ENCODE measurements at places on chromosomes 2 and 18.
A peak's percentile ranks its signal among the peaks of the same experiment; 100 is the strongest.

DNA sequence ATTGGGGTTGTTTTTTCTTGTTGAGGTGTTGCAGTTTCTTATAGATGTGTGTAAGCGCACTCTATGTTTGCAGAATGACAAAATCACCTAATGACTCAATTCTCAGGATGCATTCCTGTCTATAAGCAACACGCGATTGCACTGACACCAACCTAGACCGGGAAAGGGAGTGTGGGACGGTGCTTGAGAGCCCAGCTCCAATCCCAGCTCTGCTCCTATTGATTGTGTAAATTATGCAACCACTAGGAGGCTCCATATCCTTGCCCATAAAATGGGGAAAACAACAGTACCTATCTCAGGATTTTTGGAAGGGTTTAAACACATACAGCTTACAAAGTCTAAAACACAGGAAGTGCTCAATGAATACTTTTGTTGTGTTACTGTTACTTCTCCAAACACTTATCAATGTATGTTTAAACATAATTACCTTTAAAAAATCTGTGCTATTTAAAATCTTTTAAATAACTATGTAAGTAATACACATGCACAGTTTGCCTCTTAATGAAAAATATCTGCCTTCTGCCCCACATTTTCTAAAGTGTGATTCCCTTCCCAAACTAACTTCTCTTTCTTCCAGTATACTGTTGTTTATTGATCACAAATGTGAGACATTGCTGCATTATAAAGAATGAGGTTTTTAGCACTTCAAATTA, 132.5 kb downstream of the SPHKAP start:
- no peak for DNase-seq

DNA sequence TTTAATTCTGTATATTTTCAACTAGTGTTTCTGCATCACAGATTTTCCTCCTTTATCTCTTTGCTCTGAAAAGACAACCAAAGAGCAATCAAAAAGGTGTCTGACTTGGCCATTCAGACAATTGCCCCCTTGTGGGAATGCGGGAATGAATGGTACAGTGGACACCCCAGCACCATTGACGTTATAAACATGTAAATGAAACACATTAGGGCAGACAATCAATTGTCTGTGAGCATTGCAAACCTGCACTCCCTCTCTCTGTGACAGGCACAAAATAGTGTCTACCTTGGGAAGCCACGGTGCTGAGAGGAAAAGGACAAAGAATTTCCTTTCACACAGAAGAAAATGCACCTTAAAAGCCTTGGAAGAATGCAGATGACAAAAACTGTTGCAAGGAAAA, 8.0 kb downstream of the ZEB2 start:
- peak; percentile 15 for DNase-seq

GRCh38 chr2:207632575-207633493, 7.6 kb upstream of the METTL21A start:
- peak; percentile 92 for DNase-seq

- DNase-seq = no peak
These were observed 119.8 kb downstream of the CELF4 start for GRCh38 chr18:37445836-37446235.

DNA sequence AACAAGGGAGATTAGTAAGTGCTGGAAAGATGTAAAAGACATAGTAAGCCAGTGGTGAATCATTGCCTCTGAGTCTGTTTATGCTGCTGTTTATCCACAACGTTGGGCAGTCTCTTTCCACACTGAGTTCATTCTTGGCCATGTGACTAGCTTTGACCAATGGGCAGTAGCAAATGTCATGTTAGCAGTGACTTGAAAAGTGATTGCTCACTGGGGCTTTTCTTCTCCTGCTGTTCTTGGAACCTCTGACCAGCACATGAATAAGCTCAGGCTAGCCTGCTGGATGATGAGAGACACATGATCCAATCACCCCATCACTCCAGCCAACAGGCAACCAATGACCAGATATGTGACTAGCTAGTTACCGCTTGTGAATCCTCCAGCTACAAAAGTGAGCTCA, 360.4 kb downstream of the SLC4A3 start:
- no peak for DNase-seq

GRCh38 chr18:32326450-32327308, 136.8 kb downstream of the MEP1B start:
- DNase-seq = no peak

DNA sequence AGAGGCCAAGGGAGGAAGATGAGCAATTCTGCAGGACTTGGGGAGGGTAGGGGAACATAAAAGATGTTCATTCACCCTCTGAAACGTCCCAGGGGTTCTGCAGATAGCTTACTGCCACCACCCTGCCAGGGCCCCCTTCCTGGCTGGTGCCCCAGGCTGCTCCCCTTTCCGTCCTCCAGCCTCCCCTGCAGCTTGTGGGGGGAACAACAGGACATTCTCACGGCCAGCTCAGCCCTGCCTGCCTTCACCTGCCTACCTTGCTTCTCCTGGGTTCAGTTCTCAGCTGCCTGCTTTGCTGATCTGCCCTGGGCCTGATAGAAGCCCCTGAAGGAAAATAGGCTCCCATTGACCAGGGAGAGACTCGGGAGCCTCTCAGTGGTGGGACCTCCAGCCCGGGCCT, 251.1 kb downstream of the CELF4 start:
- DNase-seq = no peak

DNA sequence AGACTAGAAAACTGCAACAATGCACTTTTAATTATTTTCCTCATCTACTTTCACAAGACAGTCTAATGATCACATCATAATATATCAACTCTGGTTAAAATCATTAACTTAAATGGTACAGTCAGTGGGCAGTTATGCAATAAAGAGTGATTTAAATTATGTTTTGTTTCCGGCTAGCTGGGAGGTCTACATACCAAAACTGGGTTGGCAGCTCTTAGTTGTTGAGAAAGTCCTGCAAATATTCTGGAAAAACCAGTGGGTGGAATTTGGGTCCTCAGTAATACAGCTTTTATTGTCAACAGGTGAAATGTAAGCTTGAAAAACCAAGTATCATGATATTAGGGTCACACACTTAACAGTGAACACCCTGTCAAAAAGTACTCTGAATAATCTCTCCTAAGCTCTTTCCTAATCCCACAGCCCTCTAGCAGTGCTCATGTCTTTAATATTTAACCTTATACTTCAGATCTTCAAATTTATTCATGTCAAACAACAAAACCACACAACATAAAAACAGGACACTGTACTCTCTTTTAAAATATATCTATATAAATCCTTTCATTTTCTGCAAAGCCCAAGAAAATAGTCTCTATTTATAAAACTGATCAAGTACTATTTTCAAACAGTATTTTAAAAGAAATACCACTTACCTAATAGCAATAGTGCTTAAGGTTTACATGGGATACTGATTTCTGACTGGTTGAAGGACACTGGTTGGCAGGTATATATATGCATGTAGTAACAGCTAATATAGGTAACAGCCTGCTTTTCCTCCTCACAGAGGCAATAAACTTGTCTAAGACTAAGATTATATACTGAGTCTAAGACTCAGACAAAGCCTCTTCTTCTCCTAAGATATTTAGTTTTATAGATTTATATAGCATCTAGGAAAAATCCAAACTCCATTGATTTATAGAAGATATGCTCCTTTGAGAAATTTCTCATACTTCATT, 103.8 kb downstream of the GAREM1 start:
- DNase-seq = no peak

GRCh38 chr2:233418761-233419546, 64.7 kb downstream of the DGKD start:
- DNase-seq = no peak

DNA sequence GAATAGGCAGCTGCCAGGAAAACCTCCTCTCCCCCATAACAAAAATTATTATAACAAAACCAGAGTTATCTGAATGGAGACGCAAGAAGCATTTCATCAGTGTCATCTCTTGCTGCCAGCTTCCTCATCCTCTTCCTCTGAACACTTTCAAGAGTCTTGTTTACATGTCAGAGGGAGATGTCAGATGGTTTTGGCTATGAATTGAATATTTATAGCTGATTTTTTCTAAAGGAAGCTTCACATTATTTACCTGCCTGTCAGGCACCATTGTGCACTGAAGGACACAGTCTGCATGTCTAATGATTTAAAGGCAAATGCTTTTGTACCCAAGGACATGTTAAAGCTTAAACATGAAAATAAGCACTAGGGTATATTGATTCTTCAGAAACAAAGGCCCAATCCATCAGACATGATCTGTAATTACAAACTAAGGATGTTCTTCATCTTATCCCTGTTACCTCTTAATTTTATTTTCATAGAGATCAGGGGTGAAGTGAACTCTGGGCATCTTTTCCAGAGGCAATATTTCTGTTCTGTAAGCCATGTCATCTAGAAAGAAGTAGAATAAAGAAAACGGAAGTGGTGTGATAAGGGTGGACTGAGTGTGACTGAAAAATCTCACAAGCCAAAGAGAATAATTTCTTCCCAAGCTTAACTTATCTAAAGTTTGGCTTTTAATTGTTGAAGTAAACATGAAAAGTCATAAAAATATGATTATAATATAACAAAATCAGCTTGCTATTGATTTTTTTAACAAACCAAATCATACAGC, 168.7 kb downstream of the ANKRD44 start:
- DNase-seq = peak; percentile 28

- no peak for DNase-seq
These were observed 8.5 kb downstream of the PRELID3A start for GRCh38 chr18:12416098-12416729.

DNA sequence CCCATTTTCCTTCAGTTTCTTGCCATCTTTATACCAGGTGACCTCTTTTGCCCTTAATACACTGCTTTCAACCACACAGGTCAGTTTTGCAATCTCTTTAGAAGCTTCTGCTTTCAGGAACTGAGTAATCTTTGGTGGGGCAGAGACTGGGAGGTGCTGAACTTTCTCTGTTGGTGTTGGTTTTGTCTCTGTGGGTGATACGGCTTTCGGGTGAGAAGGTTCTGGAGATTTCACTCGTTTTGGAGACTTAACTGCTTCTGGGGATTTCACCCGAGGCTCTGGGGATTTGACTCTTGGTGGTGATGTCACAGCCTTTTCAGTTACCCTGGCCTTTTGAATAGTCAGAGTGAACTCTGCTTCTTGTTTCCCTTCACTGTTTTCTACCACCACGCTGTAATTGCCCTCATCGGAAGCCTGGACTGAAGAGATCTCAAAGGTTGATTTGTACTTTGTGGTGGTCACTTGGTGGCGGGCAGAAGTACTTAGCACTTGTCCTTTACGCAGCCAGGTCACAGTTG, 50.4 kb downstream of the PLEKHA3 start:
- peak; percentile 67 for DNase-seq

DNA sequence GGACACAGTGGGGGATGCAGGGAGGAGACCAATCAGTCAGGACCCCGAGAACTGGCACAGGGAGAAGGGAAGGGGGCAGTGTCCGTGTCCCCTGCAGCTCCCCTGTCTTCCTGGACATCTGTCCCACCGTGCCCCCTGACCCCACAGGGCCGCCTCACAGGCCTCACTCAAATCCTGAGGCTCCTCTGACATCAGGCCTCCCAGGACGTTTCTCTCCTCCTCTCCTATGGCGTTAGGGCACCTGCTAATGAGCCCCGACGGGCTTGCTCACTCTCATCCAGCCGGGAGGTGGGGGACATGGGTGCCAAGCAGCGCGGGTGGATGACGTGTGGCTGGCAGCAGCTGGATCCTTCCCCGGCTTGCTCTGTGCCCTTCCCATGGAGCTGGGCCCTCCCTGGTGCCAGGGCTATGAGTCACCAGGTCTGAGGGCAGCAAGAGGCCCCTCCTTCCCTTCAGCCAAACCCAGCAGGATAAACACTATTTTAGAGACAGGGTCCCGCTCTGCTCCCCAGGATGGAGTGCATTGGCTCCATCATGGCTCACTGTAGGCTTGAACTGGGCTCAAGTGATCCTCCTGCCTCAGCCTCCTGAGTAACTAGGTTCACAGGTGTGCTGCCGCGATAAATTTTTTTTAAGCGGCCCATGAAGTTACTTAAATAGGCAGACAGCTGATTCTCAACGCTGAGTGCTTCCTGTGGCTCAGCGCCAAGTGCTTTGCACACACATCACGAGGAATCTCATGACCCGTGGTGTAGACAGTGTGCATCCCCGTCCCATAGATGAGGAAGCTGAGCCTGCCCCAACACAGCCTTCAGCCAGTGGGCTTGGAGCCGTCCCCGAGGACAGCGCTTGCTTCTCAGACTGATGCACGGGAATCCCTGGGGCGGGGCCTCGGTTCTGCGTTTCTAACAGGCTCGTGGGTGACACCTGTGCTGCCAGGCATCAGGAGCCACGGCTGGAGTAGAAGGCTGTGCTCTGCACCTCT, 64.5 kb upstream of the HDAC4 start:
- DNase-seq = peak; percentile 99

- no peak for DNase-seq
These were observed 42.1 kb downstream of the ODC1 start for GRCh38 chr2:10406016-10406415.

DNA sequence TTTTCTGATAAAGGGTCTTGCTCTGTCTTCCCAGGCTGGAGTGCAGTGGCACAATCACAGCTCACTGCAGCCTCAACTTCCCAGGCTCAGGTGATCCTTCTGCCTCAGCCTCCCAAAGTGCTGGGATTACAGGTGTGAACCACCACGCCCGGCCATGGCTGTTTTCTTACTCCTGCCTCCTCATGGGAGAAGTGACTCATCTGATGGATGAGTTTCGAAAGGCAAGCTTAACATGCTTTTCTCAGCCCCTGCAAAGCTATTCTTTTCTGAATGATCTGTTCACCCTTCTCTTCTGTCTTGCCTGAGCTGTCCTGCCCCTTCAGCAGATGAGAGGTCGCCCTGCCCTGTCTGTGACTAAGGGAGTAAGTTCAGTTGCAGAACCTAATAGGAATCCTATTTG, 929 bp upstream of the CREG2 start:
- DNase-seq = no peak

- DNase-seq = no peak
These were observed 89.5 kb downstream of the WDR7 start for GRCh38 chr18:56740645-56741044.

DNA sequence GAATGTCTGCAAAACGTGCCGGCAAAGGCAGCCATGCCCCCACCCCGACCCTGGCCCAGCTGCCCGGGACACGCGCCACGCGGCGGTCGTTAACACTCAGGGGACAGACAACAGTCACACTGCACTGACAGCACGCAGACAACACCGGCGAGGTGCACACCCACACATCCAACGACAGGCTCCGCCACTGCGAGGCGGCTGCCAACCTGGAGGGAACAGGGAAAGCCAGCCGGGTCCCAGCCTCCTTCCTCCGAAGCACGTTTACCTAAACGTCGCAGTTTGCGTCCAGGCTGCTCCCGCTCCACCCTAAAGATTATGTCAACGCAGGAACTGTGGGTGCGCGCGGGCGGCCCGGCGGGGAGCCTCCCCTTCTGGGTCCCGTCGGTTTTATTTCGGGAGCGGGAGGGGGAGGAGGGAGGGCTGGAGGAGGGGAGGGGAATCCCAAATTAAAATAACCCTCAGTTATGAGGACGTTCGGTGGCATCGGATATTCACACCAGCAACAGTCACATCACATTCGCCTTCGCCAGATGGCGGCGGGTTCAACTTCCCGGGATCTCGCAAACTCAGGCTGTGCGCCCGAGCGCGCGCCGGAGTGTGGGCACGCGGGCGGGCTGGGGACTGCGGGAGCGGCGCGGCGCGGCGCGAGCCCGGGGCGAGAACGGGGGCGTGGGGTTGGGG, 644 bp downstream of the PTGR3 start:
- DNase-seq = peak; percentile 69

DNA sequence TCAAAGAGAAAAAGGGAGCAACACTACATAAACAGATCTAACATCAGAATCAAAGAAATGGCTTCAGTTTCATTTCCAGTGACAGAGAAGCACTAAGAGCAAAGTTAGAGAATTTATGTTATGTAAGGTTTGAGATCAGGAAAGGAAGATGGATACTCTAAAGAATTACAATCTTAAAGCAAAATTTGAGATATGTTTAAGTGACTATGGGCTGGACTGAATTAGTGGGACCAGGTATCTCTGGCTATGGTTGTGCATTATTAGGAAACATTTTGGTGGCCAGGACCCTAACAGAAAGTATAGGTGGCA, 208.2 kb downstream of the CCDC178 start:
- no peak for DNase-seq

GRCh38 chr2:46818141-46818621, 97.4 kb downstream of the MCFD2 start:
- DNase-seq = no peak
